Amniotic epithelial cell (primary cell): ENCODE measurements at places on chromosomes 2 and 18.

DNA sequence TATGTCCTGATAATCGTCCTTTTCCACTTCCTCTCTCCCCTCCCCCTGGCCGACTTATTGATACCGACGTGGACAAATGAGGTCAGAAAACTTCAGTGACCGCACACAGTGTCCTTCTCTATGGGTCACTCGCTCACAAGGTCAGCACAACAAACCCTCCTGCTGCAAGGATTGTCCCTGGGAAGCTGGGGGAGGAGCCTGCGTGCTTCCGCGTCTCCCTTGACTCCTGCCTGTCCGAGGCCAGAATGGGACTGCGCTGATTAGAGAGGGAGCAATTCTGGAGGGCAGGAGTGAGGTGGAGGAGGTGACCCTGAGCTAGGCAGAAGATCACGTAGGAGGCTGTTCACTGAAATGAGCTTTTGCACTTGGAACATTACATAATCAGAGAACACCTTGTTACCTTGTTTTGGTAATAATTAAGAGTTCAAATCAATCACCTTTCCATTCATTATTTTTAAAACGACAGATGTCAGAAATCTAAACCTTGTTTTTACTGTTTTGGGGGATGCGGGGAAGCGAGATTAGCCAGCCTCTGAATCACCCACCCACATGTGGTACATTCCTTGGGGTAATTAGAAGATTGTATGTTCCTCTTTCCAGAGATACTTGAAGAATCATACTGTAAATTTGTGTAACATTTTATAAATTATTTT is 70.6 kb downstream of the CTAGE1 start:
- peak; percentile 91 for DNase-seq

DNA sequence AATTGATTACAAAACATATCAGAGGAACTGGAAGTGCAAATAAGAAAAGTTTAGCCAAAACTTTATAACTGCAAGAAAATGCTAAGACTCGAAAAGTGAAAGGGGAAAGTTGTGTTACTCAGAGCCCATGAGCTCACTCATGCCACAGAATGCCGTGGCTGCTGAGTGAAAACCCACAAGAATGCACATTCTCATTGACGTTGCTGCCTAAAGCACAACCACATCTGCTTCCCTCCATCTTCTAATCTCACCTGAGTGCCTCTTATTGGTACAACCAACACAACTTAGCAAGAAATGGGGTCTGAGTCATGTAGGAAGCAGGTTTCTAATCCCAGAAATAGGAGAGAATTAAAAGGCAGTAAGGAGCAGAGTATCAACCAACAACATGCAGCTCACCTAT is 259.7 kb downstream of the LNPK start:
- peak; percentile 85 for DNase-seq

DNA sequence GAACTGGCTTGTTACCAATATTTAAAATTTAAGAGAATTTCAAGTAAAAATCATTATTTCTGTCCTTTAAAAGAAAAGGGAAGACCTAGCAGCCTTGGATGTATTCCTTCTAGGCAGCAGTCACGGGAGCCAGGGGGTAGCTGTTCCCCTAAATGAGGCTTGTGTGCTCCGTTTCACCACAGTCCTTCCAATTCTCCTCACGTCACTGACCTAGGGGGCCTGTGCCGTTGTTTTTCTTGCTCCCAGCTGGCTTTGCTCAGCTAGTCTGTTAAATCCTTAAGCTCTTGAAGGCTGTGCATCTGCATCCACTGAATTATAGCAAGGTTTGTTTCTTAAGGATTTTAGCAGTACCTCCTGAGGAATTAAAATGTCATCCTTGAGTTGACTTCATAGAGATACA is 9.9 kb downstream of the KLHL23 start:
- no peak for DNase-seq

- peak; percentile 31 for DNase-seq
Observed at GRCh38 chr18:24185805-24186204, 46.9 kb downstream of the CABYR start.

GRCh38 chr2:225452677-225453076 is 53.2 kb downstream of the NYAP2 start:
- peak; percentile 65 for DNase-seq

- peak; percentile 73 for DNase-seq
Observed at GRCh38 chr18:48319801-48320638, 89.2 kb downstream of the ZBTB7C start.

GRCh38 chr2:24410976-24411375 is 50.6 kb upstream of the ITSN2 start:
- DNase-seq: no peak

- DNase-seq: no peak
Observed at GRCh38 chr2:105005181-105005951, 32.5 kb upstream of the MRPS9 start.

DNA sequence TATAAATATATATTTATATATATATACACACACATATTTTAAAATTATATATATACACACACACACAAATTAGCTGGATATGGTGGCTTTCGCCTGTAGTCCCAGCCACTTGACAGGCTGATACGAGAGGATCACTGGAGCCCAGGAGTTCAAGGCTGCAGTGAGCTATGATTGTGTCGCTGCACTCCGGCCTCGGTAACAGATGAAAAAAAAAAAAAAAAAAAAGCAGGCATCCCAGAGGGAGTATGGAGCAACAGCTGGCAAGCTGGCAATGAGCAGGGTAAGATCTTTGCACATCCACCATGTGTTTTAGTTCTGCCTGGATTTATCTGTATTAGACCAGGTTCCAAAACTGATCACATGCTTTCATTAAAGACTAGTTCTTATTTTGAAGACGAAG is 170.1 kb downstream of the MAP2 start:
- no peak for DNase-seq

GRCh38 chr2:44388877-44389276 is 27.1 kb downstream of the CAMKMT start:
- no peak for DNase-seq
